ENCODE measurements at places on chromosomes 2 and 18.

GRCh38 chr18:1416074-1416473 lies 511.4 kb downstream of the ADCYAP1 start:
- no peak for DNase-seq

DNA sequence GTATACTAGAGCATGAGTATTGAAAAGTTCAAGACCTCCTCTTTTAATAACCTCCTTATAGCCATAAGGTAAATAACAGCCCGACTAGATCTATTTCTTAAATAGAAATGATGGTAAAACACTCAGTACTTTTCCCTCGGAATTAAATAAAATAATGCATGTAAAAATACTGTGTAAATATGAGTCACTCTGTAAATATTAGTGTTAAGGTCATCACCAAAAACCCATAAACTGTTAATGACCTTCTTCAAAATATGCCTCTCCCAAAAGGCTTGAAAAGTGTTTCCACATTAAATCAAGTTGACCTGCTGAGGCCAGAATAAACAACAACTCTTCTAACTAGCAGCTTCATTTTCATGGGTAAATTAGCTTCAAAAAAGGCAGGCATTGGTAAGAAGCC lies 25.3 kb upstream of the BZW1 start:
- DNase-seq = no peak

- DNase-seq = no peak
Measured at GRCh38 chr18:24877546-24877945, 417.1 kb downstream of the HRH4 start.

GRCh38 chr2:70673041-70673647 lies 94.9 kb downstream of the ADD2 start:
- DNase-seq = peak; percentile 16

- no peak for DNase-seq
Measured at GRCh38 chr2:74849228-74849892, 15.4 kb downstream of the HK2 start.

- no peak for DNase-seq
Measured at GRCh38 chr2:96265349-96265839, 403 bp downstream of the TMEM127 start.

GRCh38 chr2:81645745-81646301 lies 1341.3 kb upstream of the LRRTM1 start:
- DNase-seq = no peak

DNA sequence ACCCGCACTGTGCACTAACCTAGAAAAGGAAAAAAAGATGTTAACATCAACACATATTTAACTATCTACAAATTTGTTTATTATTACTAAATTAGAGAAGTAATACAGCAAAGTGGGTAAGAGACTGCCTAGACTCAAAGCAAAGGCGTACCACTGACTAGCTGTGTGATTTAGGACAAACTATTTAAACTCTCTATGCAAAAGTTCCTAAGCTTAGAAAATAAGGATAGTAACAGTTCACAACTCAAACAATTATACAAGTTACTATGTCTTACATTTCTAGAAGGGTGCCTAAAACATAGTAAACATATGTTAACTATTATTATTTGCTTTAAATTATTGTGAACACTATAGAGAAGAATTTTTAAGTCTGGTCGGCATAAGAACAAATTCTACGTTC lies 119.4 kb downstream of the RTTN start:
- no peak for DNase-seq

DNA sequence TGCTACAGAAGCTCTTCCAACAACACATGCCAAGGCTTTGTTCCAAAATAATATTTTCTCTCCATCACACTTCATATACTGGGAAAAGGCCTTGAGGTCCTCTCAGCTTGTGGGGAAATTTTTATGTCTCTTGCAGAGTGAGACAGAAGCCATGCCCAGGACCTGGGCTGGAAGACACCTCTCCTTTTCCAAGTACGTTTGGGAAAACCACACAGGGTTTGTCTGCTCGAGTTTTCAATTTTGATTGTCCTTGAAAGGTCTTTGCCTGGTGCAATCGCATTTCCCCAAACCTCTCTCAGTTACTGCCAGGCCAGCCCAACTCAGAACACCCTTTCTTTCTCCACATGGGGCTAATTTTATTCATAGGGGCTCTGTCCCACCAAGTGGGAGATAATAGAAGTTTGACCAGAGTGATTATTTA lies 272.2 kb downstream of the OSR1 start:
- DNase-seq = no peak

DNA sequence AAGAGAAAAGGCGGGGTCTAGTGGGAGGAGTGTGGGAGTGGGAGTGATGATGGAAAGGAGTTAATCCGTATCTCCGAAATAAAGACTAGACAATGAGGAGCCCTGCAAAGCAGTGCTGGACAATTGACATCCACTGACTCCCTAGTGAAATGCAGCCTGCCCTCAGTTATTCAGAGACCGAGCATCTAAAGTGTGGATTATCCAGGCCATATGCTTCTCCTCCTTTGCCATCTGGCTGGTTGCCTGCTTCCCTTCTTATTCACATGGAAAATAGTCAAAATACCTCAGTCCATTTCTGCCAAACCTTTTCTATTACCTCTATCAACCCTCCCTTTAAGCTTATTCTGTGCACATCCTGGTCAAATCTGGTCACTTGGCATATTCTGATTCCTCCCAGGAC lies 288.8 kb upstream of the SIX3 start:
- DNase-seq = no peak

GRCh38 chr18:48950536-48951447 lies at the start of gene SMAD7:
Gene SMAD7 (minus strand): TSS chr18:48950965. CDS start chr18:48950424, 541 bp downstream.
- no peak for DNase-seq

DNA sequence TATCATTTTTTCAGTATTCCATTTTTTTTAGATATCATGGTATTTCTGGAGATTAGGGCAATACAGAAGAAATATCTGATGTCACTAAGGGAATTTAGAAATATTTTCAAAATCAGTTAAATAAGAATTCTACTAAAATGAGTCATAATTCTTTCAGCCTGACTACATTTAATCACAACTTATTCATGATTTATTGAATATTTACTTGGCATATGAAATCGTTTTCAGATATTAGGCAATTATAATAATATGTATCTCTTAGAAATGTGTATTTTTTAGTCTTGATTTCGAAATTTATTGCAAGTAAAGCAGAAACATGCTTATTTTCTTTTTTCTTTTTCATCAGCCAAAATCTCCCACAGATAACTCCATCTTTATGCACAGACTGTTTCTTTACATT lies 142.2 kb downstream of the CCDC102B start:
- DNase-seq = no peak

GRCh38 chr18:55405893-55406406 lies 182.0 kb downstream of the TCF4 start:
- DNase-seq = peak; percentile 68

- no peak for DNase-seq
Measured at GRCh38 chr18:78514910-78515670, 464.5 kb upstream of the SALL3 start.

- no peak for DNase-seq
Measured at GRCh38 chr18:79576686-79577351, 102.8 kb upstream of the CTDP1 start.

GRCh38 chr2:232761301-232761907 lies 15.0 kb downstream of the KCNJ13 start:
- DNase-seq = no peak

DNA sequence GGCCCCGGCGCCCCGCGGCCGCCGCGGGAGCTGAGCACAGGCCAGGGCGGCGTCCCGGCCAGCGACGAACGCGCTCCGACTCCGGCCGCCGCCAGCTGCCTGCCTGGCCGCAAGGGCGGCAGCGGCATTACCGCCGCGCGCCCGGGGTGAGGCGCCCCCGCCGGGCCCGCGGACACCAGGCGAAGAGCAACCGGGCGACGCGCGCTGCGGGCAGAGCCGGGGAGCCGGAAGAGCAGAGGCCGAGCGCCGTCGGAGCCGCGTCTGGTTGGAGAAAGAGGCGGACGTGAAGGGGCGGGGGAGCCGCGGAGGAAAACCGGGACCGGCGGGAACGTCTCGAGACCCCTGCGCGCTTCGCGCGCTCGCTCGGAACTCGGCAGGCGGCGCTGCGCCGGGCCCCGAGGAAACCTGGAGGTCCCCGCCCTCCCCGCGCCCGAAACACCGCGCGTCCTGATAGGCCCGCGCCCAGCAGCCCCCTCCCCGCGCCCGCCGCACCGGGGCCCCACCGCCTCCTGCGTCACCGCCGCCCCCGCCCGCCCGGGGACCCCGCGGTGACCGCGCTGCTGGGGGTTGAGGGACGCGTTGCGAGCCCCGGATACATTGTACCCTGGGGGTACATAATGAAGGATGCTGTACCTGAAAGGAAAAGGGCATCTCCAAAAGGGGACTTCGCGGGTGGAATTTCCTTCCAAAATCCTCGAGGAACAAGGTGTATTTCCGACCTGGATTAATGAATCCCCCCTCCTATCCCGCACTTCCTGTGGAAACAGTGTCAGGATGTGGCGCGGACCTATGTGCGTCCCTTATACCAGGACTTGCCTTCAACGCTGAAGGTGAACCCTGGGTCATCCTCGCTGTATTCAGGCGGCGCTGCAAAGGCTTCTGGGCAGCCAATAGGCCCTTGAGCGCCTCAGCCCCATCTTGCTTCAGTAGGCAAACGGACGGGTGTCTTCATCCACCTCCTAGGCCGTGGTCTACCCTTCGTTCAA lies 1.0 kb upstream of the B4GALT6 start:
- DNase-seq = peak; percentile 47

DNA sequence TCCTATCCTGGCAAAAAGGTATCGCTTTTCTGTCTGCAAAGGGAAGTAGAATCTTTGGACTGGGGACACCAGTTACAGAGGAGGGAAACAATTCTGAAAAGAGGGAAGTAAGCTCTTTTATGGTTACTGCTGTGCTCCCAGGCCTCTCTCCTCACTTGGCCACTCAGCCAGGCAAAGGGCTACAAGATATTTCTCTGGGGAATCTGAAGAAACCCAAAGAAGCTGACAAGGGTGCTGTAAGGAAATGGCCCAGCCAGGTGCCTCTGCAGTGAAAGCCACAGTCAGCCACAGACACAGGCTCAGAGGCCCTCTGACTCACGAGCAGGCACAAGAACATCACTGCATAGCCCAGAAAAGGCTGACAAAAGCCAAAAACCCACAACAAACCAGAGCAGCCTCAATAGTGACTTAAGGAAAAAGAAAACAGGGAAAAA lies 5.8 kb downstream of the HDLBP start:
- no peak for DNase-seq

DNA sequence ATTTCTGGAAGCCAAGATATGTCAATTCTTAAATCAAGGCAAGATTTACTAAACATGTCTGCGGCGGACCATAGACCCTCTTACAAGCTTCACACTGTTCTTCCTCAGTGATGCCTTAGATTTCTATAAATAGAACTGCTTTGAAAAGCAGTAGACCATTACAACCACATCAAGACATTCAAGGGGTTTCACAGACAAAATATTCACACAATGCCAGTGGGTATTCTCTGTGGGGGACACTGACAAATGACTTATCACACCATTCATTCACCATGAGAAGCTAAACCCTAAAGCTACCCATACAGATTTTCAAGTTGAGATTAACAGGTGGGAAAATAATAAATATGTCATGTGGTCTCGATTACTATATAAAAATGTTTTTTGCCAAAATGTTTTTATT lies 15.9 kb upstream of the LRRTM4 start:
- no peak for DNase-seq

- DNase-seq = no peak
Measured at GRCh38 chr18:33579349-33580215, 1.6 kb downstream of the ASXL3 start.

DNA sequence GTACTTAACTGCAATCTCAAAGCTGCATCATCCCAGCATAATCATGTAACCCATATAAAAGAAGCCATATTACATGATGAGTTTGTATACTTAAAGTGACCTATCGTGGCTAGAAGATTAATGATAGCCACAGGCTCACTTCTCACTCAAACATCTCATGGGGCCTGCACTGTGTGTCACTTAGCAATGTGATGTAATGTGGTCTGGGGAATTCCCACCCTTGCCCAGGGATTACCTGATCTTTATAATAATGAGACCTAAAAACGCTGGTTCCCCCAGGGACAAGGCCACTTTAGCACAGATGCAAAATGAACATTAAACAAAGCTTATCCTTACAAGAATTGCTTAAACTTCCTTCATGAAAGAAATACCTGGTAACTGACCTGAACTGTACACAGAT lies 427.1 kb upstream of the CNTNAP5 start:
- DNase-seq = no peak

DNA sequence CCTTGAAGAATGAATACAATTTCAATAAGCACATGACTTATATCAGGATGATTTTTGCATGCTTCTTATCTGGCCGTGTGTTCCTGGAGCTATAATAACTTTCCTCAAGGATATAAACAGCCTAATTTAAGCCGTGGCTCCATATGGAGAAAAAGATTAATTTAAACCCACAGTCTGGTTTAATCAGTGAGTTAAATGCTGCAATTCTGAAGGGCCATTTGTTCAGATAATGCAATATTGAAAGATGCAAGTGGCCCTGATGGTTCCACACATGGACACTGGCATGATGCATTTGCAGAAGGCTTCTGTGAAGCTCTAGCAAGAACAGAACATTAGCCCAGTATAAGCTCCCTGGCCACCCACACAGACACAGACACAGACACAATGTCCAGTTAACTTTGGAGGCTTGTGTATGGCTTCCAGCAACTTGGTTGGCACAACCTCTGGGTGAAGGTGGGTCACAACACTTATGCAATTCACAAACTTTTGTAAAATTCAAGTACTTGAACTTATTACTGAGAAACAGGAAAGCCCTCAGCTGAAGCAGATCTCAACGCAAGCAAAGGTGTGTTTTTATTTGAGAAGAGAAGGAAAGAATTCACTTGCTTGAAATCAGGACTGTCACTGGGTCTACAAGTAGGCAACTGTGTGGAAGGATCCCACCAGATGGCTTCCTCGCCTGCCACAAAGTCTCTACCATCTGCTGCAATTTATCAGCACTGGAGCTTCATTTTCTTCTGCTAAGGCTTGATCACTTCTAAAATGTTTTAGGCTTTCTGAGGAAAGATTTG lies 63.3 kb downstream of the MDH1 start:
- no peak for DNase-seq

GRCh38 chr2:134727385-134727784 lies 8.6 kb upstream of the TMEM163 start:
- no peak for DNase-seq

DNA sequence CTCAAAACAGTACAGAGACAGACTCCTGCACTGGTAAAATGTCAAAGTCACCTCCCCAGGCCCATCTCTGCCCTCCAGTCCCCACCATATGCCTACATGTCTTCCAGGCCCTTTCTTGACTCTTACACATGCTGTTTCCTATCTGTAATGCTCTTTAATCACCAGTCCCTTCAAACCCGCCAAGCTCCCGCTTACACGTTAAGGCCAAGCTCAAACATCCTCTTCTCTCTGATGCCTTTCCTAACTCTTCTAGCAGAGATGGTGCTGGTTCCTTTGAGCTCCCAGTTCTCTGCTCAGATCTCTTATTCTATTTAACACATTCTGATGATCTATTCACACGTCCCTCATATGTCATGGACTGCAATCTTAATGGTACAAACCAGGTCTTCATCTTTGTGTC lies 5.0 kb downstream of the EVA1A start:
- no peak for DNase-seq

DNA sequence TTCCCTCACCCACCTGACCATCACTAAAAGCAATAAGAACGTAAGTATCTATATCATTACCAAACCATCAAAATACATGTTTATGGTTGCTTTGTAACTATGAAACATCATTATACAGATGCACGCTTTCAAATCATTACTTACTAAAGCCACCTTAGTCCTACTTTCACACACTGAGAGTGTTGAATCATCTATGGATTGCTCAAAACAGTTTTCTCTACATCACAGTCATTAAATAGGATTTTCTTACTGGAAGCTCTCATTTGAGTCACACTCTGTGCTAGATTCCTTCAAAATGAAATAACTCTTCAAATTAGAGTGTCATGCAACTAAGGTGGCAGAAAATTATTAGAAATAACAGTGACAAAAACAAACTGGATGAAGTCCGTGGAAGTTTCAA lies 878.4 kb downstream of the CPS1 start:
- DNase-seq = no peak
